ENCODE measurements at places on chromosomes 7 and 10.

DNA sequence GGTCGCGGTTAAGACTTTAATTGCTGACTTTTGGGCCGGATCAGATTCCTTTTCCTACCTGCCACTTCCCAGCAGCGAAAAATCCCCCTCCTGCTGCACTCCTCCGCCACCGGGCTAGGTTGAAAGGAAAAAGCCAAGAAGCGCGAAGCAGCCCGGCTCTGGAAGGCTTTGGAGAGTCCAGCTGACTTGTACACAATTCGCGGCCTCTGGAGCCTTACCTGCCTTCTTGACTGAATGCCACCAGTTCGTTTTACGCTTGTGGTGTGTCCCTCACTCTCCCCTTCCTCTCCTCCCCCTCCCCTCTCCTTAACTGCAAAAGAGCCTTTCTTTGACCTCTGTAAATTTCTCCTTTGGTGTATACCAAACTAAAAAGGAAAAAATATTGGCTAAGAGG, 2.7 kb upstream of the FEZF1 start:
- no peak for DNase-seq

DNA sequence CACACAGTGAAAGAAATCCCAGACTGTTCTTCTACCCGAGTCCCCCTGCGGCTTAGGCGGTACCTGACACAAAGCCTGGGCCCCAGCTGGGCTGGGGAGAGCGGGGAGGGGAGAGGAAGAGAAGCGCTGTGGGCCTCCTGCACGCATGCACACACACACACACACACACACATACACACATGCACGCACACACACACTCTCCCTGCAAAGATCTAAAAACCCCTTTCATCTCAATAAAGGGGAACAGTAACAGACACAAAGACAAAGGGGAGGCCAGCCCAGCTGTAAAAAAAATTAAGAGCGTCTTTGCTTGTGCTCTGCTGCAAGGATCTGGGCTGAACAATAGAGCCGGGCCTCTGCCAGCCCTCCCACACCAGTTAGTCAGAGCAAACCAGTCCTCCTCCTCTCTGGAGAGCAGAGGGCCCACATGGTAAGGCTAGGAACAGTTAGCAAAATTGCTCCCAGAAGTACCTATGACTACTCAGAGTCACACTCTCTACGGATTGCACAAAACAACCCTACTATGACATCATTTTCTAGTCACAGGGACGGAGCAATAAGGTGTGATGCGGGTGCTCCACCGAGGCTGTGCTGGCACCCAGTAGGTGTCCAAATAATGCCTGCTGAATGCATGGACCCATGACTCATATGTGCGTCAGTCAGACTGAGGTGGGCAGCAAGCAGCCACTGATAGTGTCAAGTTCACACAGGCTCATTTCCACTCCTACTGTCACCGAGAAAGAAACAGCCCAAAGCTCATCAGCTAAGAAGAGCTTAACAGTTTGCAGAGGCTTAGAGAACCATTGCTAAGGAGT, 9.2 kb downstream of the ITPRIP start:
- DNase-seq, result peak; percentile 96

DNA sequence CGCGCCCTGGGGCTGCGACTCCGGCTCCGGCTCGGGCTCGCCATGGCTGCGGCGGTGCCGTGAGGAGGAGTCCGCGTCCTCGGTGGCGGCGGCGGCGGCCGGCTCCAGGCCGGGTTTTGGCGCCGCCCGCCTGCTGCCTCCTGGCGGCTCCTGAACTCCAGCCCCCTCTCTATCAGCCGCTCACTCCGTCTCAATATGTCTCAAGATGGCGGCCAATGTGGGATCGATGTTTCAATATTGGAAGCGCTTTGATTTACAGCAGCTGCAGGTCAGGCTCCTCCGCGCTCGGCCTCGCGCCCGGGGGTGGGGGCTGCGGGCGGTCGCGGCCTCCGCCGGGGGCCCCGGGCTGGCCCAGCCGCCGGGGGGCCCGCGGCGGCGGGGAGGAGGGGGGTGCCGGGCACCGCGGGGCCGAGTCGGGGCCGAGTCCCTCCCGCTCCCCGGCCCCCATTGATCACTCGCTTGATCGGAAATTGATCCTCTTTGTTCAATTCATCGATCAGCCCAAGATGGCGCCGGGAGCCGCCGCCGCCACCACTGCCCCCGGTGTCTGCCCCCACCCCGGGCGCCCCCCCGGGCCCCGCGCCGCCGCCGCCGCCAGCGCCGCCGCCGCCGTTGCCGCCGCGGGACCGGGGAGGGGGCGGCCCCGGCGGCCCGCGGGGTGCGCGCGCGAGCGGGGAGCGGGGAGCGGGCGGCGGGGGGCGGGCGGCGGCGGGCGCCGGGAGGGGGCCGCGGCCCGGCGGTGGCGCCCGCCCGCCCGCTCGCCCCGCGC, 1.4 kb upstream of the CUX1 start:
- DNase-seq, result peak; percentile 81

DNA sequence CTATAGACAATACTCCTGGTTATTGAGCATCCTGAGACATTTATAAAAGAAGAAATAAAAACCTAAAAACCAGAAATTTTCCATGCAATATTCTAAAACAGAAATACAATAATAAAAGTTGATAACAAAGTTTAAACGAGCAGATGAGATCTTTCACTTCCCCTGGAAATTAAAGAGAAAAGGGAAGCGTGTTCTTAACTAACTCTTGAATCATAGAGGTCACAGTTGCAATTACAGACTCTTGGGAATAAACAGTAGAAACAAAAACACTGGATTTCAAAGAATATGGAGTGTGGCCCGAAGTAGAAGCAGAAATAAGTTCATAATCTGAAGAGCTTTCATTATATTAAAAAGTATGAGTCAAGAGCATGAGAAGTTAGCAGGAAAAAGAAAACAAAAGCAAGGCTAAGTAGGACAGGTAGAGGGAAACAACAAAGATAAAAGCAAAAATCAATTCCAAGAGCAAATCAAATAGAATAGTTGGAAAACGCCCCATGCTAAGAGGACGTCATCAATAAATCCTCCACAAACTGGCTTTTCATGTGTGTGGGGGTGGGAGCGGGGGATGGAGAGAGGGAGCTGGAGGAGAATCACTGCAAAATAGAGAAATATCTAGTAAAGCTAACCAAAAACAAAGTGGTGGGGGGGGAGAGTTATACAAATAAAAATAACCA, 55.2 kb upstream of the C10orf71 start:
- no peak for DNase-seq

GRCh38 chr10:93313798-93314197, 168.3 kb downstream of the MYOF start:
- no peak for DNase-seq

All from ELR (cell line).